Activated CD8-positive, alpha-beta memory T cell treated with anti-CD3 and anti-CD28 coated beads, Interleukin-2, amount 50 U/mL, for 48 hours (primary cell): ENCODE measurements at places on chromosomes 12 and 14.

GRCh38 chr14:75389679-75390078 lies 38.1 kb upstream of the JDP2 start:
- DNase-seq = no peak

DNA sequence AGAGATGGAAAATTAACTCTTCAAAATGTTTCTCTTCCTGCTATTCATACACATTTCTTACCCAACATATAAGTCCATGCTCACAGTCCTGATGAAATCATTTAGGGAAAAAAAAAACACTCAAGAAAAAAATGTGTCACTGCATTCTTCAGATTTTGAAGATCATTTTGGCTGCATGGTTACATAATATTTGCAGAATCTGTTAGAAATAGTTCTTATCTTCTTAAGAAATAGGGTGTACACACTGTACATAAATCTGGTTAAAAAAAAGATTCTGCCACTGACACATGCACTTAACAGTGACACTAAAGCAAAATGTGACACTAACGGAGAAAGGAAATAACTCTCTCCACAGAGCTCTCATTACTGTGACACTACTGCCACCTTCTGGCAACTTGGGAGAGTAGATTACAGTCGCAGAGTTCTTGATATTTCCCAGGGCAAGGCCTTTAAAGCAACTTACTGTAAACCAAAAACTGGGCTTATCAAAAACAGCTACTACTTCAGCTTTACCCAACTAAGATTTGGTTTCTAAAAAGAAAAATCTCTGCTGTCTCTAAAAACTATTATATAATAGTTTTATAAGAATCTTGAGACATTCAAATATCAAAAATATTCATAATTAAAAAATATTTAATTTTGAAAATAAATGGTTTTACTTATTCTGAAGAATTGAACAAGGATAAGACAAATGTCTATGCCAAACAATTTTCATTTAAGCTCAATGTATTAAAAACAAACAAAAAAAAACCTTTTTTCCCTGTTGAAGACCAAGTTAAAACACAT lies 65.0 kb downstream of the SETD3 start:
- no peak for DNase-seq

- no peak for DNase-seq
Measured at GRCh38 chr12:27198036-27198435, 46.0 kb upstream of the STK38L start.

- DNase-seq = no peak
Measured at GRCh38 chr12:111942557-111942956, 70.4 kb downstream of the TMEM116 start.

DNA sequence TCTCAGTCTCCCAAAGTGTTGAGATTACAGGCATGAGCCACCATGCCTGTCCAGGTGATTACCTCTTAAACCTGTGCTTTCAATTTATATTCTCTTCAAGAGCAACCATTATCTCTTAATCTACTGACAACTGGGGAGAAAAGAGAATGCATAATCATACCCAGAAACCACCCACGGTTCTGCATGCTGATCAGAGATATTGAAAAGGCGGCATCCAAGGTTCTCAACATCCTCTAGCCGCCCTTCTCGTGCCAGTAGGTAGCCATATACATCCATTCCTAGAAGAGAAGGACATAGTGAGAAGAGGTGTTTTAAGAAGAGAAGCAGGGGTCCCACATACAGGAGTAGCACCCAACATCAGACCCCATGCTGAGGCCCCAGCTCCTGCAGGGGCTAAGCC lies 20.8 kb downstream of the ANAPC7 start:
- no peak for DNase-seq

- peak; percentile 96 for DNase-seq
Measured at GRCh38 chr14:105944632-105945610, 418.5 kb downstream of the TMEM121 start.

DNA sequence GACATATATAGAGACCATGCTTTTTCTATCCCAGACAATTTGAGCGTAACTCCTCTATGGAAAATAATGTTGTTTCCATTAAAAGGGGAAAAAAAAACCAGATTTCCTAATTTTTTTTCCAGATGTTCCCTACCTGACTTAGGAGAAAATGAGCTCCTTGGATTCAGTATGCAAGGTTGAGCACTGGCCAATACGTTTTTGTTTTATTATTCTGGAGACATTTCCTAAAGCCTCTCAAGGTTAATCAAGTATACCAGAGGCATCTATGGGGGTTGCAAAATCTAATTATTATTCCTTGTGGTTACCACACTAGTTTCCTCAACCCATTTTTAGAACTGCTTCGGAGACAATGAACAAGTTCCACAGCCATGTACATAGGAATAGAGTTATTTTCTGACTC lies 291.3 kb downstream of the SLC16A7 start:
- no peak for DNase-seq

GRCh38 chr12:112270673-112271072 lies 111.6 kb downstream of the HECTD4 start:
- no peak for DNase-seq

- no peak for DNase-seq
Measured at GRCh38 chr12:2095878-2096277, 43.1 kb downstream of the CACNA1C start.

DNA sequence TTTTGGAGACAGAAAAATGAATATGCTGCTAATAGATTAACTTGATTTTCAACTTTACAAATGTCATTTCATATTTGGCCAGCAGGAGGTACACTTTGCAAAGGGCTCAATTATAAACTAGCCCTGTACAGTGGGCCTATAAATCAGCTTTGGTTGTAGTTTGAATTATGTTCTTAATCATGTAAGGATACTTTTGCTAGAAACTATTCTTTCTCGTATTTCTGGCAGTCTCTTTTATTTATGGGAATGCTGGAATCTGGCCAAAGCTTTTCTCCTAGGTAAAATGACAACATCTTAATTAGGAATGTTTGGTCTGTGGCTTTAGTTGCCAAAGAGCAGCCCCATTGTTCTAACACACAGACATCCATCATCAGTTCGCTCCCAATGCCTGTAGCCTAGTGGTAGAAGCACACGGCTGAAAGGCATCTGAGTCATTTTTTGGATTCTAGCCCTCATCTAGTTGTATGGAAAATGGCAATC lies 1322.3 kb upstream of the SEL1L start:
- DNase-seq = no peak

- no peak for DNase-seq
Measured at GRCh38 chr12:116381744-116382685, 104.5 kb upstream of the MED13L start.

- peak; percentile 71 for DNase-seq
Measured at GRCh38 chr12:12899530-12900380, 8.4 kb downstream of the GPRC5A start.

- no peak for DNase-seq
Measured at GRCh38 chr12:127469331-127469730, 797.6 kb upstream of the TMEM132C start.

DNA sequence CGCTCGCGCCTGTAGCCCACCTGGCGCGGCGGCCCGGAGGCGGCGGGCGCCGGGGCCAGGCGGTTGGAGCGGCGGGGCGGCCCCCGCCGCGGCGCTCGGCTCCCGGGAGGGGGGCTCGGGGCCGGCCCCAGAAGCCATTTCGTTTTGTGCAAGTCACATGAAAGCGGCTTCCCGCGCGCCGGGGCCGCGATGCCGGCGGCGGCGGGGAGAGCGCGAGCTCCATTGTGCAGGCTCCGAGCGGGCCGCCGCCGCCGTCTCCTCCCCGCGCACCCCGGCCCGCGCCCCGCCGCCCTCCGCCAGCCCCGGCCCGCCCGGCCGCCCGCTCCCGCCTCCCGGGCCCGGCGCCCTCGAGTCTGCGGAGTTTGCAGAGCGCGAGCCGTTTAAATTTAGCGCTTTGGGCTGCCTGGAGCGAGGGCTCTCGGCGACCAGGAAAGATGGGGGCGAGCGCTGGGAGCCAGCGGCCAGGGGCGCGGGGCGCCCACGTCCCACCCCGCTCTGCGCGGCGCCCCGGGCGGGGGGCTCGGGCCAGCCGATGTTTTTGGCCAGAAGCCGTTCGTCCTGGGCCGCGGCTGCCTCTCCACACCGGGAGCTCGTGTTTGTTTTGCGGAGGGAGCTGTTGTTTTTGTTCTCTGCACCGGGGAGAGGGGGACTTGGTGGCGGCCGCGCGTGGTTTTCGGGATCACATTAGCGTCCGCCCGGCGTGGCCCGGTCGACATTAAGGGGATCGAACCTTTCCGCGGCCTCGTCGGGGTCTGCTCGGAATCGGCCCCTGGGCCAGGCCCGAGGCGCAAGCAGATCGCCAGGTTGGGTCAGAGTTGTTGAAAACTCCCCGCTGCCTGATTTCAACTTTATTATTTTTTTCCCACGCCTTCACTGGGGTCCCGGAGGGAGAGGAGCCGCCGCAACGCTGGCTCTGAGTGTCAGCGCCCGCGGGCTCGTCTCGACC lies 982 bp downstream of the BCL7A start:
- DNase-seq = peak; percentile 69

- DNase-seq = no peak
Measured at GRCh38 chr12:110858848-110859247, 12.1 kb downstream of the CCDC63 start.

GRCh38 chr12:42812086-42812485 lies 222.5 kb upstream of the PRICKLE1 start:
- DNase-seq = no peak

DNA sequence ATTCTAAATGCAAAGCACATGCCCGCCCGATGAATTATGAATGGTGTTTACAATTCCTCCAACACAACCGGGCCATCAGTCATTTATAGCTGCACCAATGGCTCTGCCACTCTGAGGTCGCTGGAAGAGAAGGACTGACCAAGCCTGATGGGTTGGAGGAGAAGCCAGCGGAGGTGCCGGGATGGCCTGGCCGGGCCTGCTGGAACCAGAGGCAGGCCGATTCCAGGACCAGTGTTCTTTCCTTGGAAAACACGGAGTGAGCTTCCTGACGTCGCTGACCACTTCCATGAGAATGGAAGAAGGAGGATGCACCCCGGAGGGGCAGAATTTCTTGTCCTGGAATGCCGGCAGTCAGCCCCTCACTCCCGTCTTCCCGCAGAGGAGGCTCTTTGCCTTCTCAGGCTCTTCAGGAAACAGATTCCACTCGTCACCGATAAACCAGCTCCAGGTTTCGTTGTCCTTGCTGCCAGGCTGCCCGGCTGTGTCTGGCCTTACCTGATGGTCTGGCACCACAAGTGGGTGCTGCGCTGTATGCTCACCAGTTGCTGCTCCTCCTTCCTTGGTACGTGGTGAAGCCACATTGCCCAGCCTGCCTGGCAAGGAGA lies 358.5 kb upstream of the SFSWAP start:
- no peak for DNase-seq

DNA sequence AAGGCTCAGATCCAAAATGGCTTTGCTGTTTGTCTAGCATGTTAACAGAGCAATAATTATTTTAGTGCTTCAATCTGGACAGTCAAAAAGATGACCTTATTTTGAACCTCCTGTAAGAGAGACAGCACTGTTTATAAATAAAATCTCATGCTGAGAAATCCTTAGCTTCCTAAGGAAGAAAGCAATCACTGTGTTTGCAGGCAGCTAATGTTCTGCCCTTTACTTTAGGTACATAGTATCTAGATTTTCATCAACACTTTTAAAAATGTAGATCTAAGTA lies 105.3 kb downstream of the PRKD1 start:
- DNase-seq = no peak
